Smooth muscle cell of the umbilical artery (primary cell): ENCODE measurements at places on chromosomes 2 and 18. TPM values are rescaled to one million over a fixed set of nuclear protein-coding genes. Genes with fewer than 3 reads are reported as not detected.

The EIF2AK2 gene
- 30.9 and 52.0 TPM in 2 replicates for total RNA-seq

The CTAGE1 gene
- total RNA-seq = 0.05 TPM in 1 of 2 replicates, not detected in the other

The RNF125 gene
- total RNA-seq = 0.23 TPM in 1 of 2 replicates, not detected in the other

The GMCL1 gene
- 10.1 and 10.5 TPM in 2 replicates for total RNA-seq

The CENPA gene
- total RNA-seq = 0.30 and 4.5 TPM in 2 replicates

The KCNE4 gene
- 12.5 and 173 TPM in 2 replicates for total RNA-seq

The SMYD1 gene
- not detected in 2 replicates for total RNA-seq
